CD4-positive, alpha-beta T cell treated with Interleukin-2 at 100 ng/mL for 4 hours (primary cell): ENCODE measurements at places on chromosomes 6 and 20.
A peak's percentile ranks its signal among the peaks of the same experiment; 100 is the strongest.

- no peak for DNase-seq
Measured at GRCh38 chr6:80638213-80639055, 532.0 kb downstream of the BCKDHB start.

GRCh38 chr6:82910820-82911219, 154.8 kb downstream of the UBE3D start:
- DNase-seq: no peak

DNA sequence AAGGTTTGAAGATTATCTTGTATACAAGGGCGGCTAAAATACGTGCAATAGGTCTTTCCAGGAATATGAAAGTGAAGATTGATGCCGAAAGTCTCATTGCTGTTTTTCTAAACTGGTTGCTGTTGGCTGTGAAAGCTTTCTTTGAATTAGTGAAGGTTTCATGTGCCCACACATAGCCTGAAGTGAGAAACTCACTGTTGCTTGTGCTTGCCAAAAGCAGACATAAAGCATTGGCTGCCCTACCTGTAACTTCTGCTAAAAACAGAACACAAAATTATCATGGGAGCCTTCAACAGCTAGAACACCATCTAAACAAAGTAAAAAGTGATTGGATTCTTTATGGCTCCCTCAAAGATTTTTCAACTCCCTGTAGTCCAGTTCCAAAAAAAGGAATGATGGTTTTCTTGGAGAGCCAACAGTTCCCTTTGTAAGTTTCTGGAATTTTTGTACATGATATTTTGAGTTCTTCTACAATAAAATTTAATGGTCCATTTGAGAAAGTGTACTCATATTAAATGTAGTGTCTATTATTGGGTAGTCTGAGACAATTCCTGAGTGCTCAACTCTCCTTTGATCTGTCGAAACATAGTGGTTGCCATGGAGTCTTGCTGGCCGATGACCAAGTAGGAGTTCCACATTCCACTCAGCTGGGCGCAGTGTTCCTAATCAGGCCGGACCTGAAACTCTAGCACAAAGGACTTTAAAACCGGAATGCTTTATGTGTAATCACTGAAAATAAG, 68.5 kb downstream of the PLEKHG1 start:
- no peak for DNase-seq

DNA sequence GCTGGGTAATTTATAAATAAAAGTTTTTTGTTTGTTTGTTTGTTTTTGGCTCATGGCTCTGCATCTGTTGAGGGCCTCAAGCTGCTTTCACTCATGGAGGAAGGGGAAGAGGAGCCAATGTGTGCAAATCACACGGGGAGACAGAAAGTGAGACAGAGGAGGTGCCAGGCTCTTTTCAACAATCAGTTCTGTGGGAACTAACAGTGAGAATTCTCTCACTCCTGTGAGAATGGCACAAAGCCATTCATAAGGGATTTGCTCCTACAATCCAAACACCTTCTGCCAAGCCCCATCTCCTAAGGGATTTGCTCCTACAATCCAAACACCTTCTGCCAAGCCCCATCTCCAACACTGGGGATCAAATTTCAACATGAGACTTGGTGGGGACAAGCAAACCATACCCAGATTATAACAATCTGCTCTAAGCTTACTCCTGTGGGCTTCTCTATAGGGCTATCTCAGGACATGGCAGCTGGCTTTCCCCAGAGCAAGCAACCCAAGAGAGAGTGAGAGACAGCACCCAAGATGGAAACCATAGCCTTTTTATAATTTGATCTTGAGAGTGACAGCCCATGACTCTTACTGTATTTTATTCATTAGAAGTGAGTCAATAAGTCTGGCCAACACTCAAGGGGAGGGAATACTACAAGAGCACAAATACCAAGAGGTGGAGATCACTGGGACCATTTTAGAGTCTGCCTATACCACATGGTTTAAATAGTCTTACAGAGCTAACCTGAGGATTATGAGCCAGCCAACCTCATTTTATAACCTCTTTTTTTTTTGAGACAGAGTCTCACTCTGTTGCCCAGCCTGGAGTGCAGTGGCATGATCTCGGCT, 22.8 kb upstream of the LRRC1 start:
- DNase-seq: no peak

- DNase-seq: no peak
Measured at GRCh38 chr20:9555781-9556180, 41.4 kb downstream of the LAMP5 start.

DNA sequence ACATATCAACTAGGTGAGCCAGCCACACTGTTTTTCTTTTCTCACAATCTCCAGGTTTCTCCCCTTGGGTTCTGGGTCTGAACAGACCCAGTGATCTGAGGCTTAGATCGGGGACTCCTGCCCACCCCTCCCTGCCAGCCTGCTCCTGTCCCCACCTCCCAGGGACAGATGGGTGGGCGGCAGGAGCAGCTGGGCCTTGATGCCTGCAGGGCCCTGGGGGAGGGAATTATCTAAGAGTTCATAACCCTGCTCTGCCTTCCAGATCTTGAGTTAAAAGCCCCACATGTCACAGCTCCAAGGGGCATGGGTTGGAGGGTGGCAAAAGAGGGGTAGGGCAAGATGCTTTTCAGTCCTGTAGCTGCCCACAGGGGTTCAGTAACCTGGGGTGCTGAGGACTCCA, 5.2 kb upstream of the XKR7 start:
- DNase-seq: no peak

DNA sequence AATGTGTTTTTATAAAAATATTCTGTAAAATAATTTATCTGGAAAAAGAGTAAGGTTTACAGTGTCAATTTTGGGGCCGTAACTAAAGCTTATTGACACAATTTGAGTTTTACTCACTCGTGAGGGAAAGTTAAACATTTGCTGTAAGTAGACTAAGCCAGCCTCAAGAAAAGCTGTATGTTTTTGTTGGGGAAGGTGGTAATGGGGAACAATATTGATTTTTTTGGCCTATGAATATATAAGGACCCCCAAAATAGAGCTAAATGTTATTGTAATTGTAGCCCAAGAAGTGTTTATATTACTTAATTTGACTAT, 1.4 kb downstream of the SENP6 start:
- DNase-seq: no peak

GRCh38 chr6:157213907-157214565, 109.3 kb downstream of the TMEM242 start:
- no peak for DNase-seq

DNA sequence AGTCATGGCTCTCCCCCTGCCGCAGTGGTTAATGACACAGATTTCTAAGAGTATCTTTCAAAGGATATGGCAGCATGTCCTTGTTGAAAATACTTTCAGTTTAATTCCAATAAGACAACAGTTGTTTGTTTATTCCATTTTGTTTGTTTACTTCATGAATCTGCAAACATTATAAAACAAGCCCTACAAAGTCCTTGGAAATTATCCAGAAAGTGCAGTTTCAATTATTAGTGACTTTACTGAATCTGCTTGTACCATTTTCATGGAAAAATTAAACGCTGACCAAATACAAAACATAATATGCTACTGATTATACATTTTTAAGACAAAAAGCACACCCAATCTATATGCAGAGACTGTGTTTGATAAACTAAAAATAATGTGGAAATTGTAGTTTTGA, 3.3 kb downstream of the HEY2 start:
- DNase-seq: no peak

GRCh38 chr20:57369596-57369995, 18.5 kb downstream of the RAE1 start:
- no peak for DNase-seq

GRCh38 chr6:157790548-157791160, 32.4 kb upstream of the SNX9 start:
- DNase-seq: no peak

- DNase-seq: peak; percentile 15
Measured at GRCh38 chr20:6026051-6026450, 27.8 kb downstream of the LRRN4 start.

- DNase-seq: no peak
Measured at GRCh38 chr20:2889209-2889608, 15.9 kb downstream of the PTPRA start.

- no peak for DNase-seq
Measured at GRCh38 chr6:27541933-27542297, 69.0 kb upstream of the ZNF184 start.
